ENCODE measurements at places on chromosomes 1 and 21. TPM values are rescaled to one million over a fixed set of nuclear protein-coding genes. Genes with fewer than 3 reads are reported as not detected.

DNA sequence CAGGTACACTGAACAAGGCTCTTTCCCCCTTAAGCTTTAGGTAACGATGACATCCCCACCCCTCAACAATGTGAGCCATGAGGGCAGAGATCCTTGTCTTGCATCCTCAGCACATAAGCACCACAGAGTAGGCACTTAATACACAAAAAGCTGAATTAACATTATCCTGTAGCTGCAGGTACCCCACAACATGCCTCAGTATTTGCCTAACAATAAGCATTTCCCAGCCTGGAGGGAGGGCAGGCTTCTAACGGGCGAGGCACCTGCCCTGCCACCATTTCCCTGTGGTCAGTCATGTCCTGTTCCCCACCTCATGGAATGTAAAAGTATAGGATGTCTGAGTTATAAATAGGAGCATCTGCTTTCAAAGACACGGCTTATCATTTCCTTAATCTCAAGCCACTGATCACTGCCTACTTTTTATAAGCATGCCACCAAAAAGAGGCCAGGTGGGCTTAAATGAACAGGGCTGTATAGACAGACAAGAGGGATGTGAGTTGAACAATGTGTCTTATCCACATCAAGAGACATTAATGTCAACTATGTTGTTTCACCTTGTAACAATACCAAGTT lies 3.4 kb downstream of the CAPZB start:
- DNase-seq: no peak

GRCh38 chr1:6695868-6696267 lies 5.7 kb downstream of the DNAJC11 start:
- DNase-seq: no peak

DNA sequence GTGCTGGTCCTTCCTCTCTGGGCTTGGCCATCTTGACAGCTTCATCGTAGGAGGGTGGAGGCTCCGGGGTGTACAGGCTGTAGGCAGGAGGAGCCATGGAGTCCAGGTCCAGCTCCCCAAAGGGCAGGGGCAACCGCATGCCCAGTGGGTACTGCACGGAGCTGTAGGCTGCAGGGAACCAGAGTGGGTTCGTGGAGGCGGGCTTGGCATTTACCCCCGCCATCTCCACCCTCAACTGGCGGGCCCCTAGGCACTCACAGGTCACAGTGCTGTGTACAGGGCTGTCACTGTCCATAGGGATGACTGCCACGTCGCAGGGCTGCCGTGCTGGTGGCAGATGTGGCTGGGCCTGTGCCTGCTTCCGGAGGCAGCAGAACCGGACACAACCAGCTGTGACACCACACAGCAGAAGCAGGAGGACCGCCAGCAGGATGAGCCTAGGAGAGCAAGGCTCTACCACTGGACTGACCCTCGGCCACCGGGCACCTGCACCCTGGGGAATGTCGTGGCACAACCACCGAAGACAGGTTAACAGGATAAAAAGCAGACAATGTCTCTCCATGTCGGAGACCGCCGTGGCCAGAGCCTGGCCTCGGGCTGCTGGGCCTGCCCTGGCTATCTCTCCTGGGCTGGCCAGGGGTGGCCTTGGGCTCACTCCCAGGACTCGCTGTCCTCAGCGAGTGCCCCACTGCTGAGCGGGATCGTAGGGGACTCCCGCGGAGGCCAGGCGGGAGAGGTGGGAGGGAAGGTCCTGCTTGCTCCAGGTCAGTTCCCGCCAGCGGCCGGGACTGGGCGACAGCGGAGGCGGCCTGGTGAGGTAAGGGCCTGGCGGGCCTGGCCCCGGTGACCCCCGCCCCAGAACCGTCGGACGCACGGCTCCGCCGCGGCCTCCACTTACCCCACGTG lies 831 bp downstream of the TMEM52 start:
- DNase-seq: no peak

- no peak for DNase-seq
These were observed 211.3 kb downstream of the ZNF326 start for GRCh38 chr1:90206260-90206659.

GRCh38 chr1:6587261-6588005 lies 7.6 kb downstream of the ZBTB48 start:
- peak; percentile 57 for DNase-seq

GRCh38 chr1:193787061-193787460 lies 600.6 kb upstream of the B3GALT2 start:
- no peak for DNase-seq

DNA sequence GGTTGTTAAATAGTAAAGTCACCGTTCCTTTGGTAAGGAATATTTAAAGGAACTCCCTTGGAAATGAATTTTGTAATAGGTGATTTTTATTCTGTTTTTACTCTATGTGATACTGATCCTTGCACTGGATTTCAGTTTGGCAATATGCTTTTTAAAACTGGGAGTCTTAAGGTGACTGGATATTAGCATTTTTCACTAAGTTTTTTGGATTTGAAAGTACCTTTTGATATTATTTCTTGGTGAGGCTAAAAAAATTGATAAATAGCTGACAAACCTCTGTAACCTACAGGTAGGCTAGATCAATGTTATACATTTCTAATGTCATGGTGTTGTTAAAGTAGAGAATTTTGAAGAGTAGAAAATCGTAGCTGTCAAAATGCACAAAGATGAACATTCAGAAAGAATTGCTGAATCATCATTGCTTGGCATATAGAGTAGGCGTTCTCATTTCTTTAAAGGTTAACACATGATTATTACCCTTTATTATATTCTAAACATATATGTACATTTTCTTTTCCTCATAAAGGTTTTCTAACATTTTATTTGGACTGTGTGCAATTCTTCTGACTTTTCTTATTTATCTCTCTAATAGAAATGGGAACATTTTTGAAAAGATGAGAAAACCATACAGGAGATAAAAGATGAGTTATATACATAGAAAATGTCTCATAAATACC lies 1.5 kb upstream of the DNAJB4 start:
- no peak for DNase-seq

DNA sequence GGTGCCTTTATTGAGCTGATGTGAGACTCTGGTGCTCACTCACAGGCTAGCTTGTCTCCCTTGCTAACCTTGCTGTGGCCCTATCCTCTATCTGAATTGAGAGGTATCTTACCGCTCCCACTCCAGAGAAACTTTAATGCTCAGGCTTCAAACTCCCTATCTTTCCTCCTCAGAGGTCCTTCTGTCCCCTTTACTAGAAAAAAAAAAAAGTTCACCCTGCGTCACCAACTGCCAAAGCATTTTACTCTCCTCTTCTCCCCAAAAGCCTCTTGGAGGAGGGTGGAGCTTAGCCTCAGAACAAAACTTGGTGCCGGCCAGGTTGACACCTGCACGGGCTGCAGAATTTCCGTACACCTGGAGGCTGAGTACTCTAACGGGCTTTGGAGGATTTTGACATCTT lies 55.1 kb downstream of the ATP2B4 start:
- DNase-seq: no peak

DNA sequence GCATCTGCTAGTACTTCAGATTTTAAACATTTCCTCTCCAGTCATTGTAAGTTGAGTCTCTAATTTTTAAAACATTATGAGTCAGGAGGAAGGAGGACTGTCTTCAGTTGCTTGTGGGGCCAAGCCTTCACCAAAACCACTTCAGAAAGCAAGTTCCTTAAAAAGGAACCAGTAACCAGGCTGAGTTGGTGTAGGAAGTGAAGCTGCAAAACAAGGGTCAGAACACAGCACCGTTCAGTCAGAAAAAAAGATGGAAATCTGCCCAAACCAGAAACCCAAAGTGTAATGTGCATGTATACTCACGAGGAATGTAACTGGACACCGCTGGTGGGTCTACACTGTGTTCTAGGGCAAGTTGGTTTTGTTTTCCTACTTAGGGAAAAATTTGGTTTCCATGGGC lies 402.1 kb downstream of the SETD4 start:
- peak; percentile 7 for DNase-seq

- DNase-seq: no peak
These were observed 2.3 kb upstream of the IVL start for GRCh38 chr1:152906023-152906565.

- peak; percentile 46 for DNase-seq
These were observed 46.1 kb upstream of the BACE2 start for GRCh38 chr21:41121785-41122415.

- DNase-seq: no peak
These were observed 20.4 kb upstream of the CCDC27 start for GRCh38 chr1:3731583-3732433.

DNA sequence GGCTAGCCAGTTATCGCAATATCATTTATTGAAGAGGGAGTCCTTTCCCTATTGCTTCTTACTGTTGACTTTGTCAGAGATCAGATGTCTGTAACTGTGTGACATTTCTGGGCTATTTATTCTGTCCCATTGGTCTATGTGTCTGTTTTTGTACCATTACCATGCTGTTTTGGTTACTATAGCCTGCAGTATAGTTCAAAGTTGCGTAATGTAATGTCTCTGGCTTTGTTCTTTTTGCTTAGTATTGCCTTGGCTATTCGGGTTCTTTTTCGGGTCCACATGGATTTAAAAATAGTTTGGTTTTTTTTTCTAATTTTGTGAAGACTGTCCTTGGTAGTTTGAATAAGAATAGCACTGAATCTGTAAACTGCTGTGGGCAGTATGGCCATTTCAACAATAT lies 273.7 kb downstream of the SDCCAG8 start:
- DNase-seq: no peak

- no peak for DNase-seq
These were observed 58.1 kb downstream of the GALNT2 start for GRCh38 chr1:230125141-230125540.

GRCh38 chr1:26470878-26471497 lies 1.3 kb upstream of the HMGN2 start:
- no peak for DNase-seq

DNA sequence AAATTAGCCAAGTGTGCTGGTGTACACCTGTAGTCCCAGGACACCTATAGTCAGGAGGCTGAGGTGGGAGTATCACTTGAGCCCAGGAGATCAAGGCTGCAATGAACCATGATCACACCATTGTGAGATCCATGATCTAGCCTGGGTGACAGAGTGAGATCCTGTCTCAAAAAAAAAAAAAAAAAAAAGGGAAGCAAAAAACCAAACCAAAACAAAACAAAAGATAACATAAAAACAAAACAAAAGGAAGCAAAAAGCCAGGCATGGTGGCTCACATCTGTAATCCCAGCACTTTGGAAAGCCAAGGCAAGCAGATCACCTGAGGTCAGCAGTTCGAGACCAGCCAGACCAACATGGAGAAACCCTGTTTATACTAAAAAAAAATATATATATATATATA lies 9.4 kb upstream of the AKR1A1 start:
- no peak for DNase-seq

DNA sequence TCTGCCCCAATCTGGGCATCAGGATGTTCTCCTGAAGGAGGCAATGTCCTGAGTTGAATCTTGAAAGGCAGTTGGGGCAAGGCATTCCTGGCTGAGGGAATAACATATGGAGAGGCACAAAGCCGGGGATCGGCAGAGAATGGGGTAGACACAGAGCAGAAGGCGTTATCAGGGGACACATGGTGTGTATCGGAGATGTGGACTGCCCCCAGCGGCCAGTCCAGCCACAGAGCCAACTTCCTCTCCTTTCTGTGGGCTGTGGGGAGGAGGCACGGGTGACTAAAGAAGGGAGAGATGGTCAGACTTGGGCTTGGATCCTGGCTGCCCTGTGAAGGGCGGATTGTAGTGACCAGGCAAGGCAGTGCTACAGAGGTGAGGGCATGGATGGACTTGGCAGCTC lies 32.1 kb downstream of the FOXD2 start:
- DNase-seq: no peak

DNA sequence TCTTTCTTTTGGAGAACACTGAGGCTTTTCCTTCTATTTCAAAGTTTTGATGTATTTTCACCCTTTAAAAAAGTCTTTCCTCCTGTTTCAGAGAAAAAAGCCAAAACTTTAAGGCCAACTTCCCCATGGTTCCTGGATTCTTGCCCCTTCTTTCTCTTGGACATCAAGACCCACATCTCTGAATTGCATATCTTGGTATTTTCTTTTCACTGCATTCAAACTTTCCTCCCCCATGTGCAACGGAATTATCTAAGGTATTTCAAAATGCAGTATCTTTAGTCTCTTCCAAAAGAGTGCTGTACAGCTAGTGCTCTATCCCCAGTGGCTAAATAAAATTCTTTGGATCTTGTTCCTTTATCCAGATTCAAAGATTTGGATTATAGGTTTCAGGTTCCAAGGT lies 81.1 kb upstream of the TSPAN2 start:
- no peak for DNase-seq

- DNase-seq: no peak
These were observed 6.6 kb upstream of the FOXE3 start for GRCh38 chr1:47409311-47410067.

- no peak for DNase-seq
These were observed 2.5 kb upstream of the ATF6 start for GRCh38 chr1:161763522-161764098.

DNA sequence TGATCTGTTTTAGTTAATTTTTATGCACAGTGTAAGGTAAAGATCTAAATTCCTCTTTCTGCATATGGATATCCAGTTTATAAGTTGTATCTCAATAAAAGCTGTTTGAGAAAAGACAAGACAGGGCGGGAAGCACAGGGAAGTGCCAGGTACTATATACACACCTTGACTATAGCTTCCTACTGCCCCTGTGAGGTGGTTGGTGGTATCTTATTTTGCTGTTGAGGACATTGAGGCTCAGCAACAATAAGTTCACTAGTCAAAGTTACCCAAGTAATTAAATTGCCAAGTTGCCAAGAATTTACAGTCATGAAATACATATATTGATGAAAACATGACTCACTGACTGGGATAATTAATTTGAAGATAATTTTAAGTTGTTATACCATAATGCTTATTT lies 109.1 kb downstream of the CD247 start:
- DNase-seq: no peak

GRCh38 chr1:43366179-43366578 lies 1.6 kb downstream of the ELOVL1 start:
- DNase-seq: no peak

GRCh38 chr1:244789731-244790130 lies 45.7 kb upstream of the COX20 start:
- no peak for DNase-seq

DNA sequence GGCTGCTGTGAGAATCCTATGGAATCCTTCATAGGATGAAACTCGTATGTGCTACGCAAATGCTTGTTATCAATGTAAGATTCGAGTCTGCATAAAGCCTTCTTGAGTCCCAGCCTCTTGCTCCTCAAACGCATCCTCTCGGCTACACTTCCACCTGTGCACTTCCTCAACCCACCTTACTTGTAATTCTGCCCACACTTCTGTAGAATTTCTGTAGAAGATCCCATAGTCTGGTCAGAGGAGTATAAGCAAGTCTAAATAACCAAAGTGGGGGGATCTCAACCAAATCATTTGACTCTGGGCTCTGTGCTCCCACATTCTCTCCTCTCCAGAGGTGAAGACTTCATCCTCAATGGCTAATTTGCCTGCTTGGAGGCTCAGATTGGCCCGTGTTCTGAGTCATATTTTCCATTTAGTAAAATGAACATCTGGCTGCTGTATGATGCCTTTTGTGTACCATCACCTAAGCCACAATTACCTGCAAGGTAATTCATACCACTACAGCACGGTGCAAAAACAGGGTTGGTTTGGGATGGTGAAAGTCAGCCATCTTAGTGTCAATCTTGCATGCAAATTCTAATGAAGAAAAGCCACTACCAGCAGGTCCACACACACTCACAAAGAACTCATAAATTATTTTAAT lies 63.2 kb downstream of the ITPKB start:
- no peak for DNase-seq

The MTMR11 gene
- 7.9 TPM for total RNA-seq

The TMEM9 gene
- total RNA-seq: 94.4 TPM

The CYP4A11 gene
- 0.72 TPM for total RNA-seq

The LUZP1 gene
- total RNA-seq: 24.3 TPM

The FAM151A gene
- total RNA-seq: not detected

The EXO1 gene
- 7.8 TPM for total RNA-seq

The CD53 gene
- total RNA-seq: 18.4 TPM

The RRP1B gene
- total RNA-seq: 13.1 TPM

The EFNA3 gene
- total RNA-seq: 12.3 TPM

Measured in spinal cord (tissue), 10 donors.